Psoas muscle (tissue), 8 donors: ENCODE measurements at places on chromosomes 12 and 14. TPM values are rescaled to one million over a fixed set of nuclear protein-coding genes. Genes with fewer than 3 reads are reported as not detected.

- no peak for DNase-seq
These were observed 214.1 kb downstream of the RPAP3 start for GRCh38 chr12:47491516-47492305.

DNA sequence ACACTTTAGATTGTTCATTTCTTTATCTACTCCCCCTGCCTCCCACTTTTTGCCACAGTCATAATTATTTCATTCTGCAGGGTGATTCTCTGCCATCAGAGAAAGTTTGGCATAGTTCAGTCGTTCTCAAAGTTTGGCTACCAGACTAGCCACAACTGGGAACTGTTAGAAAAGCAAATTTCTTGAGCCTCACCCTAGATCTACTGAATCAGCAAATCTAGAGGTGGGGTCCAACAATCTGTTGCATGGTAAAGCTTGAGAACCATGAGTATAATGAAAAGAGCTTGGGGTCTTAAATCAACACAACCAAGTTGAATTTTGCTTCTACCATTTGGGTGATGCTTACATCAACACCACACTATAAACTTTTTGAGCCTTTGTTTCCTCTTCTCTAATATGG is 172.7 kb downstream of the NRXN3 start:
- DNase-seq, result no peak

DNA sequence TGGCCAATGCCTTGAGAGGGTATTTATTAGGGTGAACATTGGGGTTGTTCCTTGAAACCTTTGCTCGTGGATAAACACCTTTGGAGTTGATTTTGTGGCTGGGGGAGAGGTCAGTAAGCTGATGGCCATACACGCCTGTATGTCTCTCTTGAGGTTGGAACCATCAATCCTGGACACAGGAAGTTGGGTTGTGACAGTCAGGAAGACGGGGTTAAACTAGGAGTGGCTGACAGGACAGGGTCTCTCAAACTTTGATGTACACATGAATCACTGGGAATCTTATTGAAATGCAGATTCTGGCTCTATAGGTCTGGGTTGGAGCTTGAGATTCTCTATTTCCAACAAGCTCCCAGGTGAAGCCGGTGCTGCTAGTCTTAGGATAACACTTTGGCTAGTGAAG is 12.8 kb upstream of the WSCD2 start:
- DNase-seq, result no peak

GRCh38 chr14:92917041-92917940 is 5.7 kb upstream of the CHGA start:
- no peak for DNase-seq

DNA sequence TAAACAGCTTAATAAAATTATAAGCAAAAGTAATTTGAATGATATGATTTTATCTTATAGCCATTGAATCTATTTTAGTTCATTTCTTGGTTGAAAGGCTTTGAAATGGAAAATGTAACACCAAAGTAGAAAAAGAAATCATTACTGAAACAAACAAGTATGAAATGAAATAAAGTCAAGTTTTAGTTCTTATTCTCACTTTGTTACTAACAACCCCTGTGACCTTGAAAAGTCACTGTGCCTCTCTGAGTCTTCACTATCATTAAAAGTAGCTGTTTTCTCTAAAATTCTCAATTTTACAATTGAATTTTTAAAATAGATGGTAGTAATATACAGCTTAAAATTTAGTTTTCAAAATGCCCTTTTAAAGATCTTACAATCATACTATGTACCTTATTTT is 32.4 kb upstream of the SLC17A8 start:
- DNase-seq, result no peak

DNA sequence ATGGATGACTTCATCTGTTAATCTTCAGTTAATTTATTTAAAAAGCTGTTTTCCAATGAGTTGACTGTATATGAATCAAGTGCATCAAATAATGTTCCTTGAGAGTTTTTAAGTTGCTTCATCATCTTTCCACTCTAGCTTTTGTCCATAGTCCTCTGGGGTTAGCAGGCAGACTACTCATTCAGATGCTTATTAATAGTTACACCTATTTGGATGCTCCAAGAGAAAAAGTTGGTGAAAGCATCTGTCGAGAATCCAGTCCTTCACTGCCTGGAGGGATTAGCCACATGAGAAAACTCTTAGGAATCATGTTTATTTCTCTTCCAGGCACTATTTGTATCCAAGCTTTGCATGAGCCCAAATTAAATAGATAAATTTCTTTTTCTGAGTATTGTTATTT is 70.2 kb downstream of the DACT1 start:
- DNase-seq, result no peak

DNA sequence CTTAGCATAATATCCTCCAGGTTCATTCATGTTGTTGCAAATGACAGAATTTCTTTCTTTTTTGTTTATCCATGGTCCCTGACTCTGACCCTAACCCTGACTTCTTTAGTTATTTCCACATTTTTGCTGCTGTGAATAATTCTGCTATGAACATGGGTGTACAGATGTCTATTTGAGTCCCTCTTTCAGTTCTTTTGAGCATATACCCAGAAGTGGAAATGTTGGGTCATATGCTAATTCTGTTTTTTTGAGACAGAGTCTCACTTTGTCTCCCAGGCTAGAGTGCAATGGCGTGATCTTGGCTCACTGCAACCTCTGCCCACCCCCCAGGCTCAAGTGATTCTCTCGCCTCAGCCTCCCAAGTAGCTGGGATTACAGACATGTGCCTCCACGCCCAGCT is 33.1 kb downstream of the KNTC1 start:
- no peak for DNase-seq

Gene SLC17A8
- not detected for polyA plus RNA-seq

Gene BMP4
- polyA plus RNA-seq, result 3.0 TPM

Gene PTPRO
- 0.45 TPM for polyA plus RNA-seq

Gene RASAL1
- not detected for polyA plus RNA-seq
